ENCODE measurements at places on chromosomes 16 and 17.
A peak's percentile ranks its signal among the peaks of the same experiment; 100 is the strongest.

GRCh38 chr17:29572691-29573557 is 4.4 kb downstream of the TP53I13 start:
- DNase-seq, result peak; percentile 82

GRCh38 chr17:29591146-29591736 is 1.7 kb upstream of the ANKRD13B start:
- DNase-seq, result peak; percentile 76

DNA sequence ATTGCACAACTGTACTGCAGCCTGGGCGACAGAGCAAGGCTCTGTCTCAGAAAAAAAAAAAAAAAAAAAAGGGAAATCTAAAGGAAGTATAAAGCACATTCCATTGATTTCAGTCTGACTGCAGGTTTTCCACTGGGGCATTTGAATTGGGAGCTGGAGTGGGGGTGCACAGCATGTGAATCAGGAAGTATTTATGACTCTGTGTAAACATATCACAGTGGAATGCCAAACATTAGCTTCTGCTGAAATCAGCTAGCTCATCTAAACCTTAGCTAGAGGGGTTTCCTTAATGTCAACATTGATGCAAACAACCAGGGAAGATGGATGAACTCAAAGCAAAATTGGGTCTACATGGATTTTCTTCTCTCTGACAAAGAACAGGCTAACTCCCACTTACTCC is 641.0 kb upstream of the EEF2KMT start:
- DNase-seq, result no peak

DNA sequence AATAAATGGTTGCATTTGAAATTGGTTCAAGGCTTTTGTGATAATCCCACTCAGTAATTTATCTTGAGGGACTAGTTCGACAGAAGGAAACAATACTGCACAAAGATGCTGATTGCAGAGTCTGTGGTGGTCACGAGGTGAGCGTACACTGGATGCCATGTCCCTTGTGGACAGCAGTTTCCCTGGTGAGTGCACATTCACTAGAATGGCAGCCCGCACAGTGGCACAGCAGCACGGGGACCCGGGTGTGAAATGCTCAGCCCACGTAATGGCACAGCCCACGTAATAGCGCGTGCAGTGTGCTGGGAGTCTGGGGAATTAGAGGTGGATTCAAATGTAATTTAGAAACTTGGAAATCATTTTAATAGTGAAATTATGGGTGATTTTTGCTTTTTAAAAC is 154.0 kb downstream of the LGALS9B start:
- no peak for DNase-seq

- DNase-seq, result no peak
These were observed 15.1 kb upstream of the RASD1 start for GRCh38 chr17:17511293-17511741.

DNA sequence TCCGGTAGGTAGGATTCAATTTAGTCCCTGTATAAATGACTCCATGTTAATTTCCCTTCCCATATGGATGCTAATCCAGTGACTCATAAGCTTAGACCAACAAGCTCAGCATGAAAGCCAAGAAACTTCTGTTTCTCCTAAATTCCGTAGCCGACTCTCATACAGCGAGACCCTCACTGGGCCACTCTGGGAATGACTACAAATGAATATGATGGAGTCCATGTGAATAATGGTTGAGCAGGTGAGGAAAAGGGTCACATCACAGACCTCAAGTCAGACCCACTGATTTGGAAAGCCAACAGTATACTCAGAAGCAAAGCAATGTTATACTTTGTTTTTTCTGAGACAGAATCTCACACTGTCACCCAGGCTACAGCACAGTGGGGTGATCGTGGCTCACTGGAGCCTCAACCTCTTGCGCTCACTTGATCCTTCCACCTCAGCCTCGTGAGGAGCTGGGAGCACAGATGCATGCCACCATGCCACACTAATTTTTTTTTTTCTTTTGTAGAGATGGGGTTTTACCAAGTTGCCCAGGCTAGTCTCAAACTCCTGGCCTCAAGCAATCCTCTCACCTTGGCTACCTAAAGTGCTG is 14.6 kb downstream of the RSL1D1 start:
- DNase-seq, result no peak

GRCh38 chr16:14211856-14212543 is 140.9 kb downstream of the MRTFB start:
- no peak for DNase-seq

GRCh38 chr17:57603546-57603945 is 141.6 kb downstream of the CCDC182 start:
- DNase-seq, result no peak

- DNase-seq, result no peak
These were observed 9.0 kb upstream of the DRC7 start for GRCh38 chr16:57685633-57686032.

- no peak for DNase-seq
These were observed 57.4 kb upstream of the NKD1 start for GRCh38 chr16:50490828-50491227.

GRCh38 chr16:80509872-80510271 is 30.9 kb upstream of the DYNLRB2 start:
- DNase-seq, result no peak

- no peak for DNase-seq
These were observed 366.0 kb downstream of the SOX9 start for GRCh38 chr17:72486806-72487205.

- no peak for DNase-seq
These were observed 65.9 kb upstream of the CDH13 start for GRCh38 chr16:82560805-82561325.

- DNase-seq, result no peak
These were observed 114.5 kb downstream of the COPRS start for GRCh38 chr17:31744511-31744951.

GRCh38 chr17:35890774-35891155 is 10.6 kb upstream of the CCL5 start:
- peak; percentile 7 for DNase-seq

GRCh38 chr17:57705921-57706695 is 39.0 kb downstream of the CCDC182 start:
- DNase-seq, result no peak

GRCh38 chr16:58421059-58421458 is 28.8 kb downstream of the GINS3 start:
- no peak for DNase-seq

- no peak for DNase-seq
These were observed 37.8 kb downstream of the SSH2 start for GRCh38 chr17:29892201-29892600.

DNA sequence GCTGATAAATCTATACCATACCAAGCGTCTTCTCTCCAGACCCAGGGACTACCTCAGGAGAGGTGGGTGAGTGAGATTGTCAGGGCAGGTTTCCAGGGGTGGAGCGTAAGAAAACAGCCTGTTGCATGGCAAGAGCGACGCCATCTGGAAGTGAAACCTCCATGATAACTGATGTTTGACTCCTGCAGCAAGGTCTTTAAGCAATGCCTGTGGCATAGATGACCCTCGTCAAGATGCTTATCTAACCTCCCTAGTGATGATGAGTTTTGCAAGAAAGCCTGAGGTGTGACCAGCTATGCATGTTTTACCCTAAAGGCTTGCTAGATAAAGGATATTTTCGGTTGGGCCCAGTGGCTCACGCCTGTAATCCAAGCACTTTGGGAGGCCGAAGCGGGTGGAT is 71.6 kb downstream of the GSG1L start:
- no peak for DNase-seq

GRCh38 chr17:14373614-14374259 is 72.9 kb downstream of the HS3ST3B1 start:
- DNase-seq, result no peak

DNA sequence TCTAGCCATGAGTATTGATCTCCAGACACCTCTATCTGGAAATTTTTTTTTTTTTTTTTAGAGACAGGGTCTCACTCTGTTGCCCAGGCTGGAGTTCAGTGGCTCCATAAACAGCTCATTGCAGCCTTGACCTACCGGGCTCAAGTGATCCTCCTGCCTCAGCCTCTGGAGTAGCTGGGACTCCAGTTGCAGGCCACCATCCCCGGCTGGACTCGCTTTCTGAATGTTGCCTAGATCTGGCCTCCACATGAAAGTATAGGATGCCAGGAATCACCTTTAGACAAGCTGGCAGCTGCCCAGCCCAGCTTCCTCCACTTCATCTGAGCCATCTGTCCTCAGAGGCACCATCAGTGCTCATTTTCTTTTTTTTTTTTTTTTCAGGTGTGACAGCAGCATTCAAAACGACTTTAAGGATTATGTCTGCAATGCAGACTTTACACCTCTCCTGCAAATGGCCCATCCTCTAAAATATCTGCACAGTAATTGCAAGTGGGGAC is 6.4 kb upstream of the PRR14 start:
- DNase-seq, result no peak

GRCh38 chr17:41583137-41584127 is 3.3 kb downstream of the KRT14 start:
- no peak for DNase-seq

- no peak for DNase-seq
These were observed 58.4 kb downstream of the NXN start for GRCh38 chr17:921161-921560.

- DNase-seq, result no peak
These were observed 19.2 kb downstream of the CIITA start for GRCh38 chr16:10896165-10896564.

- DNase-seq, result peak; percentile 83
These were observed 16.1 kb downstream of the PLK1 start for GRCh38 chr16:23694644-23695373.

- DNase-seq, result no peak
These were observed 75.7 kb downstream of the TANC2 start for GRCh38 chr17:63041722-63042121.

DNA sequence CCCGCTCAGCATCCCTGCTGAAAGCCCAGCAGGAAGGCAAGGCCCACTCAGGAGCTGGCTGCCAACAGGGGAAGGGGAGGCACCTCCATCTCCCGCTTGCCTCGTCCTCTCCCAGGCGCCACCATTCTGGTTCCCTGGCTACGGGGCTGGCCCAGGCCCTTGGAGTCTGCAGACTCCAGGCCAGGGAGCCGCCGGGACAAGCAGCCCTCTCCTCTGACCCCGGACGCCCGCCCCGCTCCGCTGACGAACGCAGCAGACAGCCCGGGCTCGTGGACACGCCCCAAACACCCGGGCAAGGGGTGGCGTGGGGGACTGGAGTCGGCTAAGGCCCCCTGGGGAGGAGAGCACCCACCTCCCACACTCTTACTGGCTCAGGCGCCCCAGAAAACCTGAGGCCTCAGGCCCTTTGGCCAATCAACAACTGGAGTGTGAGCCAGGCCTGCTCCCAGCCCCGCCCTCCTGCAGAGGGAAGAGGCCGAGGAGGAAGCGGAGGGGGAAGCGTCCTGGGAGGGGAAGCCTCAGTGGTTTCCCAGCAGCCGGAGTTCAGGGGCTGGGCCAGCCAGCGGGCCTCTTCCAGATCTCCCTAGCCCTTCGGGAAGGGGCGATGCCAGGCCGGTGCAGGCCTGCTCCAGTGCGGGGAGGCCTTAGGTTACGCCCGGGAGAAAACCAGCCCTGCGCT is 4.2 kb downstream of the MNT start:
- DNase-seq, result peak; percentile 95

DNA sequence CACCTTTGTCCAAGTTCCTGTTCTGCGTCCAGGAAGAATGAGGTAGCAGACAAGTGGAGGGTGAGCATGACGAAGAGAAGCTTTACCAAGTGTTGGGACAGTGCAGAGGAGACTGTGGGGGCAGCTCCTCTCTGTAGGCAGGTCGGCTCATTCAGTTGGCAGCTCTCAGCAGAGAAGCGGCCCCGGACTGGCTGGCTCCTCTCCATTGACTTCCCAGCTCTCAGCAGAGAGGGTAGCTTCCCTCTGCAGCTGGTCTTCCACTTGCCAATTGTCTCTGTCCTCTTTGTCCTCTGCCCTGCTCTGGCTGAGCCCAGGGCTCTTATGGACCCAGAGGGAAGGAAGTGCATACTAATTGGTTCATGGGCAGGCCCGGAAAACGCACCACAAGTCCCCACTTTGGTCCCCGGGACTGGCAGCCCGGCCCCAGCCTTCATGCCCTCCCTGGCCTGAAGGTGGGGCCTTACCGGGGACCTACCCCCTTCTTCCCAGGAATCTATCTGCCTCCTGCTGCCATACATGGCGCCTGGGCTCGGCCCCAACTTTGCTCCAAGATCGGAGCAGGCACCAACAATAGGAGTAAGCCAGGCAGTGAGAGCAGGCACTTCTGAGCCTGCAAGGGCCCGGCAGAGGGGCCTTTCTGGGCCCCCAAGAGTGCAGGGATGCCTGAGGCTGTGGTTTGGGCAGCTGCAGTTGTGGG is 10.1 kb downstream of the KCTD5 start:
- peak; percentile 9 for DNase-seq

DNA sequence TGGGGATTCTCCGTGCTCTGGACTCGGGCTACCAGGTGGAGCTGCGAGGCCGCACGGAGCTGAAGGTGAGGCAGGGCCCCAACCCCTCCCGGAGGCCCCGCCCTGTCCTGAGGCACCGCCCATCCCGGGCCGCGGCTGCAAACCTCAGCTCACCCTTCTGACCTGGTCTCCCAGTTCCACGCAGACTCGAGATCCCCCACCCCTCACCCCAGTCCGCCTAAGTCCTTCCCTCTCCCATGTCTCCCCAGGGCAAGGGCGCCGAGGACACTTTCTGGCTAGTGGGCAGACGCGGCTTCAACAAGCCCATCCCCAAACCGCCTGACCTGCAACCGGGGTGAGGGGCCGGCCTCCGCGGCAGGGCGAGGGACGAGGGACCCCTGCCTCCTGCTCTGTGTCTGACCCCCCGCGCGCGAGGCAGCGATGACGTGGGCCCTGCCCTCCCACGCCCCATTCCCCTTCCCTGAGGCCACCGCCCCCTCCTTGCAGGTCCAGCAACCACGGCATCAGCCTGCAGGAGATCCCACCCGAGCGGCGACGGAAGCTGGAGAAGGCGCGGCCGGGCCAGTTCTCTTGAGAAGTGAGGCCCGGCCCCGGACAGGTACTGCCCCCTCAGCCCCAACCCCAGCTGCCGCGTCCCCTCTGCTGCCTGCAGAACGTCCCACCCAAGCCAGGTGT is 13.7 kb downstream of the GUCY2D start:
- DNase-seq, result peak; percentile 52

GRCh38 chr16:55039511-55039910 is 108.8 kb downstream of the IRX5 start:
- DNase-seq, result no peak

DNA sequence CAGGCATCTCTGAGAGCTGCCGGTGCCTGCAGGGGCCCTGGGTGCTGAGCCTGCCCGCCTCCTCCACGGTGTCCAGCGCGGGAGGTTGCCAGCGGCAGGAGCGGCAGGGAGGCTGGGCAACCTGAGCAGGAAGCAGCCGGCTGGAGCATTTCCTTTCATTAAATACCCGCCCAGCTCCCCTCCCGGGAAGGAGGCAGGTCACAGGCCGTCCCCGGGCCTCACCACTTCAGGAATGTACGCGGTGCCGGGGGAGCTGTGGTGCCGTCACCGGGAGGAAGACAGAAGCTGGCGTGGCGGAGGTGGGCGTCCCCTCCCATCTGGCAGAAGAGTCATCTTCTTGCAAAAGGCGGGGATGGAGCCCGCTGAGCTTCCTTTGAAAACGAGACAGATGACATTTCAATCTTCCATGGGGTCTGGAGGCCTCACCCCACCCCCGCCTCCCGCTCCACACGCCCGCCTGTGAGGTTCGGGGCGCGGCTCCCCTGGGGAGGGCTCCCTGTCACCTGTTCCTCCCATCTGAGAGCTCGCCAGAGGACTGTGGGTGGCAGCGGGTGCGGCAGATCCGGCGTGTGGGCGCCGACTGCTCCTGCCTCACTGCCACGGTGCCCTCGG is 16.0 kb downstream of the SOX8 start:
- DNase-seq, result peak; percentile 83

Data from neural progenitor cell (in vitro differentiated cells).